ENCODE measurements at places on chromosomes 6 and 20. TPM values are rescaled to one million over a fixed set of nuclear protein-coding genes. Genes with fewer than 3 reads are reported as not detected.
A peak's percentile ranks its signal among the peaks of the same experiment; 100 is the strongest.

DNA sequence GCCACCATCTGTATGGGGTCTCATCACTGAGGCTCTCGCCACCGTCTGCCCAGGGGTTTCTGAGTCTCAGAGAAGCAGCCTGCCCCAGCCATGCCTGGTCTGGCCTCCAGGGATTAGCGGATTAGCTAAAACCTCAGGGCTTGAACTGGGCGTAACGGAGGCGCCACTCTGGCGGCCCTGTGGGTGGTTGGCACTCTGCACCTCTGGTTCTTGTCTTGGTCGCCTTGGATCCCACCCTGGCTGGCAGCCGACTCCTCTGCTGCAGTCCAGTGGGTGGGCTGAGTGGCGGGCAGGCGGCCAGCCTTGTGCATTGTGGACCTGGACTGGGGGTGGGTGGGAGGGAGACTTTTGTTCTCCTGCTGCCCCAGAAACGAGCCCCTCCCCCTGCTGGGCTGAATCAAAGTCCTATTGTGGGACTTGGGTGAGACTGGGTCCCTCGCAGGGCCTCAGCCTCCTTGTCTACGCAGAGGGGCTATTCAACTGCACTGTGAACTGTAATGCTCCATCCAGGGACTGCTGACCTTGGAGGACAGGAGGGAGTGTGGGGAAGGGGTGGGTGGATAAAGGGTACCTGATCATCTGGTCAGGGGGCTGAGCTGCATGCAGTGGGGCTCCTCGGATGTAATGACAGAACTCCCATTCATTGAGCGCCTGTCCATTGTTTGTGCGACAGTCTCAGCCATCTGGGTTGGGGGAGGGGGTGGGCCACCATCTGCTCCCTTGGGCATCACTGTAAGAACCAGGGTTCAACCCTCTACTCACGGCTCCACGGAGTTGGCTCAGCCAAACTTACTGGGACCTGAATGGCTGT lies 23.9 kb downstream of the SUN5 start:
- peak; percentile 6 for DNase-seq

DNA sequence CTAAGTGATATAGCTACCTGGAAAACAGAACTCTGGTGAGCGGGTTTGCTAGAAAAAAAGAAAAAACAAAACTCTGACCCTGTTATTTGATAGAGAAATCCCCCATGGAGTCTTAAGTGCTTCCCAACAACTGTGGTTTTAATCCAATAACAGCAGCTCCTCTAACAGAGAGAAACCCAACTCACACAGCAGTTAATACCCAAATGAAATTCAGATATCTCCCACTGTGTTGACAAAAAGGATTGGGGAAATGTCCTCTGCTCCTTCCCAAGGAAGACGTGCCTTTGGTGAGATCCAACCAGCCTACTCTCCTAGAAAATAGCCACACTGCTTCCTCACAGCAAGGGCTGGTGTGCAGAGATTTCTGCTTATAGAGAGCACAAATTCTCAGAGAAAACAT lies 200.4 kb upstream of the FBXL4 start:
- DNase-seq, result no peak

- DNase-seq, result no peak
These were observed 79.9 kb downstream of the ZNF217 start for GRCh38 chr20:53513489-53514298.

The BICRAL gene
- total RNA-seq, result 4.5 TPM

DNA sequence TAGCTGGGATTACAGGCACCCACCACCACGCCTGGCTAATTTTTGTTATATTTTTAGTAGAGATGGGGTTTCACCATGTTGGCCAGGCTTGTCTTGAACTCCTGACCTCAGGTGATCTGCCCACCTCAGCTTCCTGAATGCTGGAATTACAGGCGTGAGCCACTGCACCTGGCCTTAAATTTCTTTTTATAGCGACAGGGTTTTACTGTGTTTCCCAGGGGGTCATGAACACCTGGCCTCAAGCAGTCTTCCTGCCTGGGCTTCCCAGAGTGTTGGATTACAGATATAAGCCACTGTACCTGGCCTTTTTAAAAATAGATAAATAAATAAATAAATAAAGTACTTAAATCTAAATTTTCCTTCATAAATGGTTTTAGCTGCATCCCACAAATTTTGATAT lies 57.5 kb downstream of the LIN28B start:
- no peak for DNase-seq

The HLA-DPB1 gene
- 5.5 TPM for total RNA-seq

The SSTR4 gene
- not detected for total RNA-seq

The SLC22A3 gene
- 1.3 TPM for total RNA-seq

The MOG gene
- total RNA-seq, result not detected

The CST7 gene
- total RNA-seq, result not detected

DNA sequence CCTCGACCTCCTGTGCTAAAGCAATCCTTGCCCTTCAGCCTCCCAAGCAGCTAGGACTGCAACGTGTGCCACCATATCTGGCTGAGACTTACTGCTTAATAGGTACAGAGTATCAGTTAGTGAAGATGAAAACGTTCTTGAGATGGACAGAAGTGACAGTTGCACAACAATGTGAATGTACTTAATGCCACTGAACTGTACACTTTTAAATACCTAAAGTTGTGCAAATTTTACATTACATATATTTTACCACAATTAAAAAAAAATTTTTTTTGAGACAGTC lies 25.9 kb downstream of the NUDT3 start:
- DNase-seq, result no peak

The FNDC11 gene
- total RNA-seq, result 0.97 TPM

DNA sequence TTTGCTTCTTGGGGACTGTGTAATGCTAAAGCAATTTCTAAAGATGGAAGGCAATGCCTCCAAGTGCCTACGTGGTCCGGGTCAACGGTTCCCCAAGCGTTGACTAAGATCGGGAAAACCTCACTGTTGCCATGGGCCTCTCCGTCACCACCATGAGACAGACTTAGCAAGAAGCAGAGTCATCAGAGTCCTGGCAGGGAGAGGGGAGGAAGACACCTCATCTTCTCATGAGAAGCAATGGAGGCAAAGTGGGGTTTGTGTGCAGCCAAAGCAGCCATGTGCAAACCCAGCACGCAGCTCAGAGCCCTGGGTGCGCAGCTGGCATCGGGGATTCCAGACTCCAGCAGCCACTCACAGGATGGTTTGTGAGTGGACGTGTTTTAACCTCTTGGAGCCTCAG lies 111.4 kb downstream of the SYNDIG1 start:
- no peak for DNase-seq

GRCh38 chr20:39602649-39603048 lies 640.5 kb downstream of the DHX35 start:
- DNase-seq, result no peak

The ZNF334 gene
- total RNA-seq, result 1.9 TPM

DNA sequence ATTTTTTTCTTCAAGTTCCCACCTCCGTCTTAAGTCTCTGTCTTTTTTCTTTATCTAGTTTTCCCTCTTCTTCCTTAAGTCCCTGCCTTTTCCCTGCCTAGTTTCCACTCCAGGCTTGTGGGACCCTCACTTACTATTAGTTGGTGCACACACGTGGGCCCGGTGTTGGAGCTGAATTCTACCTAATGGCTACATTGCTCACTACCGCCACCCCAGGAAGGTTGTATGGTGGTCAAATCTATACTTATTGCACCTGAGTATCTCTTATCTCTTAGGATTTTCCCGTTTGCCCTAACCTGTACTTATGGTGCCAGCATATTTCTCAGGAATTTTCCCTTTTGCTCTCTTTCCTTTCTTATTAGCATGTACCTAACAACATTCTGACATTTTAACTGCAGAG lies 692.8 kb downstream of the EPM2A start:
- DNase-seq, result no peak

The MRAP2 gene
- total RNA-seq, result not detected

DNA sequence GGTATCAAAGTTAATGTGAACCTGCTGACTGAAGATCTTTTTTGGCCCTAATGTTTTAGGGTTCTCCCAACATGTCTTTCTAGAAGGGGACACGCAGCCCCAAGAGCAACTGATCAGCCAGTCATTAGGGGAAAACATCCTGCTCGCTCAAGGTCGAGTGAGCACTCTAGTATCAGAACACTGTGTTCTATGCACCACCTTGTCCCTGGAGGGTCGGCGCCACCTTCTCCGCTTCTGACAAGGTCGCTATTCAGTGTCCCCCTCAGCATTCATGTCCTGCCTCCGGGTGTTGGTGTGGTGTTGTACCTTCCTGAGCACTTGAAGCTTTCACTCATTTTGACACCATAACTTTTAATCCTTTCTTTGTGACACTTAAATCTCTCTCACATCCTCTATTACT lies 331.2 kb upstream of the KCNQ5 start:
- DNase-seq, result no peak

GRCh38 chr20:10531848-10532247 lies 96.7 kb downstream of the SLX4IP start:
- DNase-seq, result peak; percentile 45

DNA sequence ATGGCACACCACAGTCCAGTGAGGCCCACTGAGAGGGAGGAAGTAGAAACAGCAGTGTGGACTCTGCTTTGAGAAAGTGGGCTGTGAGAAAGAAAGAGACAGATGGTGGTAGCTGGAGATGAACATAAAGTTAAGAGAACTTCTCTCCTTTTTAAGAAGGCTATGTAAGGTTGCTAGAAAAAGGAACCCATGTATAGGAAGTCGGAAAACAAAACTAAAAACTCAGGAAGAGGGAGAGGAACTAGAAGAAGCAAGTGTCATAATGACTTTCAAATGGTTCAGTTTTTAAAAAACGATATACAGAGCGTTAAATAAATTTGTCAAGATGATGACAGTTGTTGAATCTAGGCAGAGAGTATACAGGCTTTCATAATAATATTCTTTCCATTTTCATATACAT lies 25.4 kb upstream of the GMNN start:
- DNase-seq, result no peak

DNA sequence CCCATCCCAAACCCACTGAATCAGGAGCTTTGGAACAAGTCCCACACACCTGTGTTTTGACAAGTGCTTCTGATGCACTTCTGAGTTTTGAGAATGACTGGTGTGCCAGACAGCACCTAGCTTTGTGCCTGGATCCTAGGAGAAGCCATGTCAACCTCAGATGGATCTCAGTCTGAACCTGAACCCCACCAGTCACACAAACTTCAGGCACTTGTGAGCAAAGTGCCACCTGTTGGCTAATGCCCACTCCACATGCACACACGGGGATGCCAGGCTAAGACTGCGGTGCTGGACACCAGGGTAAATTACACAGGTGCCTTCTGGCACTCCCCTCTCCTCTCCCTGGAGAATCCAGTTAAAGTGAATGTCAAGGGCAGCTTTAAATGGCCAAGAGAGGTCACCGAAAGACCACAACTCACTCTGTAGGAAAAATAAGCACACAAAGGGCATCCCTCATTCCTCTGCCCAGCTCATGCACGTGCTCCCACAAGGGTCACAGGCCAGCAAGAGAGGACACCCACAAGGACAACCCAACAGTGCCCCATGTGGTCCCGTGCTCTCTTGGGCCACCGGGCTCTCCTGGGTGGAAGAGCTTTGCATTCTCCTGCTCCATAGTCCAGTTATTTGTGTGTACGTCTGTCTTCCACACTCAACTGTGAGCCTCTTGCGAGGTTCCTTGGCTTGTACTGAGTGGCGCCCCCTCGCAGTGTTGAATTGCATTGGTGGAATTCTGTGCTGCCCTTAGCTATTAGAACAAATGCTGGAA lies 45.6 kb downstream of the TAF8 start:
- no peak for DNase-seq

The ZMYND8 gene
- 20.3 TPM for total RNA-seq

DNA sequence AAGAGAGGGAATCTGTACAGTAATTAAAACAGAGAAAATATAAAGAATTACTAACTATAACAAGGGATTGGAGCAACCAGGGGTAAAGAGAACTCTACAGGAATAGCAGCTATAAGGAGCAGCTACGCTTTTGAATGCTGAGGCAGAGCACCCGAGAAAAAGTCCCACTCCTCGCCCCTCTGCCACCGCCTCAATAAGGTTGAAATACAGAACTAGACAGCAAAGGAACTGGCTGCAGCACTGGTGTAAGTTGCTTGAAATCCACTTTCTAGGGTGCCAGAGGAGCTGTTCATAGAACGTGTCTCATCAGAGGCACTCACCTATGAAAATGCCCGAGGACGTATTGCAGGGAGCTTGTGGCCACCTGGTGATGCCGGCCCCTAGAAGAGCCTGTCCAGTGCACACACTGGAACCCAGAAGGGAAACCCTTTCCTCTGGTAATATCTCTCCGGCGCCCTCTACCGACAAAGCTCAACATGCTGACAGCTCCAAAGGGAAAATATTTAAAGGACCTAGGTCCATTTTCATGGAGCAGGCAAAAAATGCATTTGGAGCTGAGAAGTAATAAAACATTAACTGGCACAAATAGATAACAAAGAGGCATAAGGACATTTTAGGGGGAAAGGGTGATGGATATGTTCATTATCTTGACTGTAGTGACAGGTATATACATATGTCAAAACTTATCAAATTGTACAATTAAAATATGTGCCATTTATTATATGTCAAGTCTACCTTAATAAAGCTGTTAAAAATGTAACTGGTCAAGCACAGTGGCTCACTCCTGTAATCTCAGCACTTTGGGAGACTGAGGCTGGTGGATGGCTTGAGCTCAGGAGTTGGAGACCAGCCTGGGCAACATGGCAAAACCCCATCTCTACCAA lies 137.4 kb upstream of the HDAC2 start:
- DNase-seq, result peak; percentile 75

GRCh38 chr6:46898006-46898405 lies 23.7 kb downstream of the ADGRF5 start:
- no peak for DNase-seq

All from fibroblast of villous mesenchyme (primary cell).